ENCODE measurements at places on chromosomes 3 and 15.

- no peak for DNase-seq
Observed at GRCh38 chr3:52054661-52055511, 1.5 kb downstream of the DUSP7 start.

GRCh38 chr15:33013827-33014445, 180.6 kb downstream of the FMN1 start:
- DNase-seq = no peak

- peak; percentile 3 for DNase-seq
Observed at GRCh38 chr3:170044795-170045244, 7.0 kb downstream of the GPR160 start.

GRCh38 chr3:183180110-183180783, 17.7 kb upstream of the LAMP3 start:
- no peak for DNase-seq

DNA sequence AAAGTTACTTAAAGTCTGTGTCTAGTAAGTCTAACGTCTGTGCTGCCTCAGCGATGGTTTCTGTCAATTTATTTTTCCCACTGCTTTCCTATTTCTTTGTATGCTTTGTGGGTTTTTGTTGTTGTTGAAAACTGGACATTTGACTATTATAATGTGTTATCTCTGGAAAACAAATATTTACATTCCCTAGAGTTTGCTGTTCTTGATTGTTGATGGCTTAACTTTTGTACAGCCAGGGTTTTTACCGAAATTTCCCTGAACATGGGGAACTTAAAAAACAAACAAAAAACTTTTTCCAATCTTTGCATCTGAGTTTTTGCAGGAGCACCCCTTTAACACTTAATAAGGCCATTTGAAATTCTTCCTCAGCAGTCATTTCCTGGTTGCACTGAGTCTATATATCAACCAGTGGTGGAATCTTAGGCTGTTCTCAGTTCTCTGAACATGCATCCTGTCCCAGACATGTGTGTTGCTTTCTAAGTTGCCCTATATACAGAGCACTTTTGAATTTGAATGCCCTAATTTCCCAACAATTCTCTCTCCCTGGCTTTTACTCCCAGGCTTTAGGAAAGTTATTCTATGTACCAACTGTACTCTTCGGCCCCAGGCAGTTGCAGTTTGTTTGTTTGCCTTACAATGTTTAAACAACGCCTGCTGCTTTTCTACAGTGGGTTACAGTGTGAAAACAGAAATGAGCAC, 11.8 kb upstream of the PIAS1 start:
- DNase-seq = no peak

All from bone marrow (tissue), 2 donors.